ENCODE measurements at places on chromosomes 5 and 9. TPM values are rescaled to one million over a fixed set of nuclear protein-coding genes. Genes with fewer than 3 reads are reported as not detected.

The IL33 gene
- not detected for total RNA-seq

The TRIM14 gene
- 90.0 TPM for total RNA-seq

The SPINK13 gene
- not detected for total RNA-seq

The C5 gene
- 1.8 TPM for total RNA-seq

The ARSI gene
- not detected for total RNA-seq
